ENCODE measurements at places on chromosomes 4 and X. TPM values are rescaled to one million over a fixed set of nuclear protein-coding genes. Genes with fewer than 3 reads are reported as not detected.

Gene FABP2
- polyA plus RNA-seq, result not detected

Gene DOCK11
- polyA plus RNA-seq, result 10.3 TPM

GRCh38 chr4:143586080-143586479 is 72.6 kb downstream of the SMARCA5 start:
- DNase-seq, result peak; percentile 39

DNA sequence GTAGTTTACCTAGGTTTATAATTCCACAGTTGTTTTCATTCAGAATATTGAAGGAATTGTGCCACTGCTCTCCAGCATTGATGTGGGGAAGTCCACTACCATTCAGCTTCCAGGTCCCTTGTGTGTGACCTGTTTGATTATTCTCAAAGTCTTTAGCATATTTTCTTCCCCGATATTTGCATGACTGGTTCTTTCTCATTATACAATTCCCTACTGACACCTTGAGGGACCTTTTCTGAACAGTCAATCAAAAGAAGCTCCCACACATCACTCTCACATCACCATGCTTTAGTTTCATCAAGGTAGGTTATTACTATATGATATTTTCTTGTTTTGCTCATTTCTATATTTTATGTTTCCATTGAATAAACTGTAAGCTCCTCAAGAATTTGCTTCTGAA is 44.1 kb downstream of the SLC39A8 start:
- no peak for DNase-seq

- DNase-seq, result no peak
Observed at GRCh38 chr4:1401409-1402020, 4.7 kb downstream of the NKX1-1 start.

Gene TRPC3
- polyA plus RNA-seq, result 0.43 TPM

DNA sequence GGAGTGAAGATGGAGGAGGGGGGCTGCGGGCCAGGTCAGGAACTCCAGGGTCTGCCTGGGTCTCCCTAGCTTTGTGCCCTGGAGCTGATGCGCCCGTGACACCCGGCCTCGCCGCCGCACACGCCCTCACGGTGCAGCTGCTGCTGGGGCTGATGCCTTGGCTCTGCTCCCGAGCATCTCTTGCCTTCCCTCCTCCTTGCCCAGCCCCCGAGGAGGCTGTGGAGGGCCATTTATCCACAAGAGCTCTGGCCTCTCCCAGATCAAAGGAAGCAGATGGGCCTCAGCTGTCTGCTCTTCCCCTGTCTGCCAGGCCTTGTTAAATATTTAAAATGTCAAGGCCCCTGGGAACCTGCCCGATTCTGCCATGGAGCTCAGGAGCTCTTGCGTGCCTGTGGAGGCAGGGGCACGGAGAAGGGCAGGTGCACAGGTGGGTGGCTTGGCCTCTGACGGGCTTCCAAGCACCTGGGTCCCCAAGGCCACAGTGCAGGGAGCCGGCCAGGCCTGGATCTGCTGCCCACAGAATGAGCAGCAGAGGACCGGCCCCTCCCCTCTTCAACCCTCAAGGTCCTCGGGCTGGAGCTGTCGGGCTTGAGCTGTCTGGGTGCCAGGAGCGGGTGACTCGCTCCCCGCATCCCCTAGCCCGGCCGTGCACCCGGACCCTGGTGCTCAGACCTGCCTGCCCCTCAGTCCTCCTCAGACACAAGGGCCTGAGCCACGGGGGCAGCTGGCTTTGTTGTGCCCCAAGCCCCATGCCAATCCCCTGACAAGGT is 20.3 kb downstream of the ATP2B3 start:
- DNase-seq, result no peak

Data from BJ (cell line).